ENCODE measurements at places on chromosomes 2 and 18.

GRCh38 chr2:16223161-16223840 is 283.0 kb downstream of the MYCN start:
- DNase-seq, result no peak

DNA sequence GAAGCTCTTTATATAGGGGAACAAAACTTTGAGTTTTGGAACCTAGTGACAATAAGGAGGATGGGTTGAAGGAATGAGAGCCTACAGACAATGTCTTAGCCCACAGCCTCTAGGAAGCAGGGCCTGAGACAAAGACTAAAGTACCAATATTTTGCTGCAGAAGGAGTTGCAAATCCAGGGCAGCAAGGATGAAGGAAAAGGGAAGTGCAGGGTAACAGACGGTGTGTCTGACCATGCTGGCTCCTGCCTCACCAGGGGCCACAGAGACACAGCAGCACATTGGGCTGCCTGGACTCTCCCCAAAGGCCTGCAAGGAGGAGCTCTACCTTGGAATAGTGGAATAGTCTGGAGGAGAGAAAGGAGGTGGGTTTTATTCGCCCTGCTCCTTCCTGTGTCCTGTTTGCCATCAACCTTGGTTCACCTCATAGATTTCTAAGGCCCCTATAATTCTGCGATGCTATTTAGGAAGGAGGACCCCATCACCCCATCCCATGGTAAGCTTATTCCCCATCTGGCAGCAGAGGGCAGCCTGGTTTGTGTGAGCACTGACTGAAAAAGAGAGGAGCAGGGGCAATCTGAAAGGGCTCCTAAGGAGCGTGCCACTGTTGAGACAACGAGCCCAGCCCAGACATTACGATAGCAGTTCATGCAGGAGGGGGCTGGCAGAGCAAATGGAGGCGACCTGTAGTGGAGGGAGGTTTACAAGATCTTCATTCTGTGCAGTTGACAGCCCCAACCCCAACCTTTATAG is 143.4 kb downstream of the MGAT5 start:
- DNase-seq, result no peak

GRCh38 chr2:20657522-20658235 is 6.8 kb upstream of the HS1BP3 start:
- DNase-seq, result no peak

- no peak for DNase-seq
Observed at GRCh38 chr2:42446503-42447271, 47.1 kb downstream of the KCNG3 start.

DNA sequence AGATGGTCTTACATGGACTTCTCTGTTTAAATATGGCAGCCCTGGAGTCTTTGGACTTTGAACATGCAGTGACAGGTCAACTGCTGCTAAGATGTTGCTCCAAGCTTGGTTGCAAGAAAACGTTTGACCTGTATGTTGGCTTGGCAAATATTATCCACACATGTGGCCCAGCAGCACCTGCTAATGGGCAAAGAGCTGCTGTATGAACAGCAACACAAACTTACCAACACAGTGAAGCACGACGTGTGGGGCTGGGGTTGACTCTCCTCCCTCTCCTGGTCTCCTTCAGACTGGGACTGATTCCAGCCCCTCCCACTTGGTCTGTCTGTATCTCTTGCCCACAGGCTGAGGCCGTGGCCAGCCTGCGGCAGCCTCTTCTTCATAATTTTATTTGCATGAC is 3.8 kb downstream of the KCNE4 start:
- no peak for DNase-seq

- no peak for DNase-seq
Observed at GRCh38 chr18:12315911-12316310, 7.9 kb downstream of the TUBB6 start.

DNA sequence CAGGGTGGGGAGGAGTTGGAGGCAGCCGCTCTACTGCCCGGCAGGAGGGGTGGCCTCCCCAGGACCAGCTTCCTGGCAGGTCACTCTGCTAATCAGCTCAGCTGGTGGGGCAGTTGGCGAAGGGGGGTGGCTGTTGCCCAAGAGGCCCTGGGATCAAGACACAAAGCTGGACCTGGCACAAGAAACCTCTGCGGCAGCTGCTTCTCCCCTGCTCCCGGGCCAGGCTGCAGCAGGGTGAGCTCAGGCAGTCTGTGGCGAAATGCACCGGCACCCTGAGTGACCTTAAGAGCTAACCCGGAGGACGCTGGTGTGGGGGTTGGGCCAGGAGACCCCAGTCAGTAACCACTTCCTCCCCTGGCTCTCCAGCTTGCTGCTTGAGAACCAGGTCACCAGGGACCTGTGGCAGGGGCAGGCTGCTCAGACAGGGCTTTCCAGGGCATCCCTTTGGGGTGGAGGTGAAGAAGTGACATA is 31.1 kb downstream of the TOGARAM2 start:
- DNase-seq, result peak; percentile 10

DNA sequence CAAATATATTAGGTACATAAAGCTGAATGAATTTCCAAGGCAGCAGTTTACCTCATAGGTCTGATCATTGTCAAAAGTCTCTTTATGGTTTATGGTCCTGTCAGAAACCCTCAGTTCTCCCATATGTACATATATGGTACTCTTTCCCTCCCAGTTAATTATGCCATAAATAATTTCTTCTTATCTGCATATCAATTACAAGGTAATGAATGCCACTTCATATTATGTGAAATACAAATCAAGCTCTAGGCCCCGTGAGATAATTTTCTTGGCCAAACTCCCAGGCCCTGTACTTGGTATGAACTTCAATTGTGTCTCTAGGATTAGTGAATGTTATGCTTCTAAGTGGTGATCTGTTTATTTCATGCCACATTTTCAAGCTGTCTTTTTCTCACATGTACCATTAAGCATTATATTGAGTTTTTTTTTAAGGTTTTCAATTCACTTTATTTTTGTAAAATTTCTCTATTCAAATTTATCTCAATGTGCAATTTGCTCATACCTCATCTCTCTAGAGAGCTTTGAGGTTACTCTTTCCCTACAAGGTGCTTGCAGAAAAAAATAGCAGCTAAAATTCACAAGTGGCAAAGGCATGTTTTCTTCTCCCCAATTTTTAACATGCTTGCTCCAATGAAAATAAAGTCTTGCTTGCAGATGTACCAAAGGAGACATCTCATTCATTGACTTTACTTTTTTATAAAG is 430.6 kb upstream of the VRK2 start:
- no peak for DNase-seq

GRCh38 chr2:237222178-237222577 is 136.5 kb downstream of the COPS8 start:
- no peak for DNase-seq

DNA sequence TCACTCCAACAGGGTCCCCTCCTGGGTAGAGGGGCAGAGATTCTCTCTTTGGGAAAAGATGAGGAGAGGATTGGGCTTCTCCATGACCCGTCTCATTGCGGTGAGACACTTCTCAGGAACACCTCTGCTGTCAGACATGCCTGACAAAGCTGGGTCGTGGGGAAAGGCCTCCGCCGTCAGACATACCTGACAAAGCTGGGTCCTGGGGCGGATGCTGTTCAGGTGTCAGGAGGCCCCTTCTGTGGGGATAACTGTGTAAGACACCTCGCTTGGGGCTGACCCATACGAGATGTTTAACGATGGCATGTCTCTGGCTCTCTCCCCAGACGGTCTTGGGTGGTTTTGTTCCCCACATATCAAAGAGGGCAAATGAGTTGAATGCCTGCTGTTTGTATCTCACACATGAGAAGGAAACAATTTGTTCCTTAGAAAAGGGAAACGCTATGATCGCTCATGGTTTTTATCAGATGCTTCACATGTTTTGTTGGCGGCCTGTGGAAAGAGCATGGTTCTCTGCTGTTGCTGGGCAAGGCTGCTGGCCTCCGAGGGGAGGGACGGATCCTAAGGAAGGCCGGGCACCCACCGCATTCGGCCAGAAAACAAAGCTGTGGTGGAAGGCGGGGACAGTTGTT is 40.8 kb upstream of the PXDN start:
- no peak for DNase-seq

DNA sequence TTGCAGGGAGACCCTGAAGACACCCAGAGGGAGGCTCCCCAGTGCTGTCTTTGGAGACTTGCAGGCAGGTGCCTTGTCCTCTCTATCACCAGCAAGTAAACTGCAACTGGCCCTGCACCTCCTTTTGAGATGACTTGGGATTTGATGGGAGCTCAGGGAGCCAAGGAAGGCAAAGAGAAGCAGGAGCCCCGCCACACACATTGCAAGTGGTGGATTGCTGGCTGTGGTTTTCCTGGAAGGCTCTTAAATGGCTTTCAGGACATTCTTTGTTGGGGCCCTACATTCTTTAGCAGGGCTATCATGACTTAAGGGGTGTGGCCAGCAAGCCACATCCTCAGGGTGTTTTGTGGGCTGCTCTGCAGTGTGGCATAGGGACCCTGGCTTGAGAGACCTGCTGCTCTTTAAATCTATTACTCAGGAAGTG is 39.9 kb upstream of the CDC42EP3 start:
- no peak for DNase-seq

DNA sequence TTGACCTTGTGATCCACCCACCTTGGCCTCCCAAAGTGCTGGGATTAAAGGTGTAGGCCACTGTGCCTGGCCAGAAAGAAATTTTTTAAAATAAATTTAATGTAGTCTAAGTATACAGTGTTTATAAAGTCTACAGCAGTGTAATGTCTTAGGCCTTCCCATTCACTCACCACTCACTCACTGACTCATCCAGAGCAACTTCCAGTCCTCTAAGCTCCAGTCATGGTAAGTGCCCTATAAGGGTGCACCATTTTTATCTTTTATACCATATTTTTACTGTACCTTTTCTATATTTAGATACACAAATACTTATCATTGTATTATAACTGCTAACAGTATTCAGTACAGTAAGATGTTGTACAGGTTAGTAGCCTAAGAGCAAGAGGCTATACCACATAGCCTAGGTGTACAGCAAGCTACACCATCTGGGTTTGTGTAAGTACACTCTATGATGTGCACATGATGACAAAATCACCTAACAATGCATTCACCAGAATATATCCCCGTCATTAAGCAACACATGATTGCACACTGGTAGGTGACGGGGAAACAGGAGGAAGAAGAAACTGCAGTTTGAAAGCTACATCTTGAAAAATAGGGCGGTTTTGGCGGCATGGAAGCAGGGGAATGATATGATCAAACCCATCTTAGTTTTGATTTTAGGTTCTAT is 105.1 kb upstream of the ITGB6 start:
- no peak for DNase-seq

GRCh38 chr2:118992740-118993391 is 50.9 kb downstream of the MARCO start:
- DNase-seq, result no peak

DNA sequence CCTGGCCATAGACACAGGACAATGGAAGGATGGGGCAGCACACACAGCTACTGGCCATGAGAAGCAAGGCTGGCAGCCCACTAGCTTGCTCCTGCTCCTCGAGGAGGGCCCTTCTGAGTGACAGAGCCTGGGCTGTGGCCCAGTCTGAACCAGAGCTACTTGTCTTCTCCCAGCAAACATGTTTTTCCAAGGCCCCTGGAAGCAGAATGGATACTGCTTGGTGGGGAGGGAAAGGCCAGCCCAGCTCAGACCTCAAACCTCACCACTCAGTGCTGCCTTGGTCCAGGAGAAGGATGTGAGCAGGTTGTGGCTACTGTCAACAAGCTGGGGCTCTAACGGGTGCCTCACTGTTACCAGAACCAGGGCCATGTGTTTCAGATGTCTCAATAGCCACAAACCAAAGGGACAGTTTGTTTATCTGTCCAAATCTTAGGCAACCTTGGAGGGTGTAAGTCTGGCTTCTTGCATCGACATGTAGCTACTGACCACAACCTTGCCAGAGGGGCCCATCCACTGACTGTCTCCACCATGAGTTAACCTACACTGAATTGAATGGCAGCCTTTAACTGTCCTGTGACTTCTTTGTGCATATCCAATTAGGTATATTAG is 98.6 kb downstream of the TGFA start:
- DNase-seq, result no peak

DNA sequence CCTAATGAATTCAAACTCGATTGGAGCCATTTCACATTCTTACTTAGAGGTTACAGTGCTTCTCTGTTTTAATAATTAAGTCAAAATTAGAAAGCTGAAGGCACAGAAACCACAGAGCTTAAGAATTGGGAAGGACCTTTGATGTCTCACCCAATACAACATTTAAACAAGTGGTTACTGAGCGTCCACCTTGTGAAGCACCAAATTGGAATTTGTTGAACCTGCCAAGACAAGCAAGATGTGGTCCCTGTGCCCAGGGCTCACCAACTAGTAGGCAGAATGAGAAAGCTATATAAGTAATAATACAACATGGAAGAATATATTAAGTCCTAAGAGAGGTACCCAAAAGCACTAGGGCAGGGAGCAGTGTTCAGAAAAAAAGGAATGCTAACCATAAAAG is 64.5 kb upstream of the NPAS2 start:
- DNase-seq, result no peak
